ENCODE measurements at places on chromosomes 2 and 18.

GRCh38 chr2:109188898-109189297 is 59.9 kb downstream of the SH3RF3 start:
- DNase-seq = no peak

DNA sequence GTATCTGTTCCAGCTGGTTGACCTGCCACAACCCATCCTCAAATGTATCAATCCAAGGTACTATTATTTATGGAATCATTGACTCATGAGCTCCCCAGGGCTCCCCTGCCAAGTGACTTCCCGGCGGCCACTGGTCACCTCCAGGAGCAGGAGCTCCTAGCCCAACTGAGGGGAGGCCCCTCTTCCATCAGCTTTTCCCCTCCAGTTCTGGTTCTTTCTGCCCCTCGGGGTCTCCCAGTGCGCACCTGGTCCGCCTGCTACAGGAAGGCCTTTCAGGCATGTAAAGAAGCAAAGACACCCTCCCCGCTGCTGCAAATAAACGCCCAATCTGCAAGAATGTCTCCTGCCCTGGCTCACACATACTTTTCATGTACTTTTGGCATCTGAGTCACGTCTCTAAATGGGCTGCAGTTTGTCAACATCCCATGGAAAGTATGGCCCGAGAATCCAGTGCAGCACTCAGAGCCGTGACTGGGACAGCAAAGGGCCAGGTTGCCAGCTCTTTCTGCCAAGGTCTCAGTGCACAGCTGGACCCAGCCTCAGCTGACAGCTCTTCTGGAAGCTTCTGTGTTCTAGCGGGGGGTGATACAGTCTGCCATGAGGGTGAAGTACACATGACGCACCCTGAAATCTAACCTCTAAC is 41.4 kb downstream of the KLHL29 start:
- DNase-seq = no peak

DNA sequence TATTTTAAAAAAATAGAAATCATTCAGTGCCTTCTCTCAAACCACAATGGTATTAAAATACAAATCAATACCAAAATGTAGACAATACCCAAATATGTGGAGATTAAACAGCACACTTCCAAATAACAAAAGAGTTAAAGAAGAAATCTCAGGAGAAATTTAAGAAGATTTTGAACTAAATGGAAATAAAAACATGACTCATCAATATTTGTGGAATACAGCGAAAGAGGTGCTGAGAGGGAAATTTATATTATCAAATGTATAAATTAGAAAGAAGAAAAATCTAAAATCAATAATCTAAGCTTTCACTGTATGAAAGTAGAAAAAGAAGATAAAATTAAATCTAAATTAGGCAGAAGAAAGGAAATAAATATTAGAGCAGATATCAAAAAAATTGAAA is 233.1 kb downstream of the RPIA start:
- DNase-seq = no peak

GRCh38 chr2:214203214-214203613 is 207.6 kb upstream of the VWC2L start:
- DNase-seq = no peak

DNA sequence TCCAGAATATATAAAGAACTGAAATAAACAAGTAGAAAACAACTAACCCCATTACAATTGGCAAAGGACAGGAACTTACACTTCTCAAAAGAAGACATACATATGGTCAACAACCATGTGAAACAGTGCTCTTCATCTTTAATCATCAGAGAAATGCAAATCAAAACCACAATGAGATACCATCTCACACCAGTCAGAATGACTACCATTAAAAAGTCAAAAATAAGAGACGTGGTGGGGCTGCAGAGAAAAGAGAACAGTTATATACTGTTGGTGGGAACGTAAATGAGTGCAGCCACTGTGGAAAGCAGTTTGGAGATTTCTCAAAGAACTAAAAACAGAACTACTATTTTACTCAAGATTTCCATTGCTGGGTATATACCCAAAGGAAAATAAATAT is 1696.3 kb upstream of the TMEFF2 start:
- no peak for DNase-seq

DNA sequence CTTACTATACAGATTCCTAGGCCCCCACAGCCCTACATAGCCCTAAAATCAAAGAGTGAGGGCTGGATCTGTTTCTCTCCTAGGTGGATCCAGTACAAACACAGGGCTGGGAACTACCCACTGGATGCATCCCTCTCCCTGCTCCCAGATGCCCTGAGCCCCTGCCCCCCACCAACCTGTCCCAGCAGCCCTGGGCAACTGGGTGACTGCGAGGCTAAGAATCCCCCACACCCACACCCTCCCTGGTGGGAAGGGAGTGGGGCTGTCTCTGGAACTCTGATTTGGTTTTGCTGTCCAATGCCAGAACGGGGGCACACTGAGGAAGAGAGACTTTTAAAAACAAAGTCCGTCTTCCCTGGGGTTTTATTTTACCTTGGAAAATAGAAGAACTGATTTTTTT is 113.1 kb downstream of the SMAD7 start:
- no peak for DNase-seq

GRCh38 chr18:22872900-22873537 is 60.1 kb upstream of the RBBP8 start:
- DNase-seq = no peak

- no peak for DNase-seq
These were observed 13.9 kb downstream of the CNDP2 start for GRCh38 chr18:74509856-74510769.

DNA sequence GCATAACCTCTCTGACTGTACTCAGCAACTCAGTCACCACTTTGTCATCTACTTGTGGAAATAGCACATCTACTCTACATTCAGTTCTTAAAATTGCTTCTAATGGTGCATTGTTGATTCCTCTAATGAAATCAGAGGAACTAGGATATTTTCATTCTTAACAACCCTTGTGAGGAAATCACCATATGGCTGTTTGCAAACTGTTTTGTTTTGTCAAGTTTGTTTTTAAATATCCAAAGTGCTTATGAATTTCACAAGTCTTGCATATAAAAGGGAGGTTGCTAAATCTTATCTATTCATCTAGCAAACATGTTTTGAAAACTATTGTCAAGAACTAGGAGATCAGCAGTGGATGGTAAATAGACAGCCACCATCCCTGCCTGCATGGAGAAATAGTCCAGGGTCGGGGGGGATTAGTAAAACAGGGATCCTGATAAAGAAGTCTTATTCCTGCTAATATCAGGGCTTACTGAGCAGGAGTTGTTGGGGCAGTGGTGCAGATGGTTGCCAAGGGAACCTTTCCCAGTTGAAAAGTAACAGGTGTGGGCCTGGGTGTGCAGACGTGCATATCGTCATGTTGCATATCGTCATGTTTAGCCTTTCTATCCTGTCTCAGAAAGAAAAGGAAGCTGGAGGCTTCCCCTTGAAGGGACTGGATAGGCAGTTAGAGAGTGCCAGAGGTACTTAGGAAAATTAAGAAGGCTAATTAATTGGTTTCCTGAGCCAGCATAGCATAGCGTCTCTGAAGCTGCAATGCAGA is 7.5 kb upstream of the MYO3B start:
- no peak for DNase-seq

DNA sequence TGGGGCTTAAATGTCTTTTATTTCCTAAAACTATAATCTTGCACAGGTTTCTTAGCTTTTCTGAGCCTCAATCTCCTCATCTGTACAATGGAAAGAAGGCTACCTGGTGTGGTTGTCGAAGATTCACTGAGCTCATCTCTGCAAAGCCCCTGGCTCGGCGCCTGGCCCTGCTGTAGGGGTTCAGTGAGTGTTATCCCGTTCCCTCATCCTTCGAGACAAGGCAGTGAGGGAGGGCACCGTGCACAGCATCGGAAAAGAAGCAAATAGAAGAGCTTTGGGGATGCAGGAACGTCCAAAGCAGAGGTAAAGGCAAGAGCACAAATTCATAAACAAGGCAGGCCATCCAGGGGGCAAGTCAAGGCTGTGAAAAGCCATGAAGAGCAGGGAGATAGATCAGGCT is 41.2 kb upstream of the ATG16L1 start:
- no peak for DNase-seq

- no peak for DNase-seq
These were observed 96.6 kb downstream of the SOCS6 start for GRCh38 chr18:70385474-70385873.

DNA sequence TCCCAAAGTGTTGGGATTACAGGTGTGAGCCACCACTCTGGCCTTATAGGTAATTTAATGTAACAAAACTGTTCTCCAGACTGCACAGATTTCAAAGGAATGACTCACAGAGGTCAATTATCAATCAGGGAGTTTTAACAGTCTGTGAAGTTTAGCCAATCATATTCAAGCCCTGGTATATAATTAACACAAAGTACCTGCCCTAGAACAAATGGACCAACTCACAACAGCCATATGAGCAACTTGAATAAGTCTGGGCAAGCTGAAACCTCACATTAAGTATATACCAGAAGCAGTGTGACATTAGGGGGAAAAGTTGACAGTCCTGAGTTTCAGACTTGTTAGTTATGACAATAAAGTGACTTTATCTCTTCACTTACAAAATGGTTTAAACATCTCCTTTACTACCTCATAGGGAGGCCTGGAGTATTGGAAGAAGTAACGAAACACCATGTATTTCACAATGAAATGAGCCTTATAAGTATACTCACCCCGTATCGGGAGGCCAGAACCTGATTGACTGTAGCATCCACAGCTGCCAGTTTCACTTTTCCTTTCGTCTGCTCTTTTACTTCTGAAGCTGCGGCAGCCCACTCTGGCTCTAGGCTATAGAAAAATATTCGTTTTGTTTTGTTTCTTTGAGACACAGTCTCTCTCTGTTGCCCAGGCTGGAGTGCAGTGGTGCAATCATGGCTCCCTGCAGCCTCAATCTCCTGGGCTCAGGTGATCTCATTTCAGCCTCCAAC is 22.2 kb downstream of the PDIA6 start:
- no peak for DNase-seq

DNA sequence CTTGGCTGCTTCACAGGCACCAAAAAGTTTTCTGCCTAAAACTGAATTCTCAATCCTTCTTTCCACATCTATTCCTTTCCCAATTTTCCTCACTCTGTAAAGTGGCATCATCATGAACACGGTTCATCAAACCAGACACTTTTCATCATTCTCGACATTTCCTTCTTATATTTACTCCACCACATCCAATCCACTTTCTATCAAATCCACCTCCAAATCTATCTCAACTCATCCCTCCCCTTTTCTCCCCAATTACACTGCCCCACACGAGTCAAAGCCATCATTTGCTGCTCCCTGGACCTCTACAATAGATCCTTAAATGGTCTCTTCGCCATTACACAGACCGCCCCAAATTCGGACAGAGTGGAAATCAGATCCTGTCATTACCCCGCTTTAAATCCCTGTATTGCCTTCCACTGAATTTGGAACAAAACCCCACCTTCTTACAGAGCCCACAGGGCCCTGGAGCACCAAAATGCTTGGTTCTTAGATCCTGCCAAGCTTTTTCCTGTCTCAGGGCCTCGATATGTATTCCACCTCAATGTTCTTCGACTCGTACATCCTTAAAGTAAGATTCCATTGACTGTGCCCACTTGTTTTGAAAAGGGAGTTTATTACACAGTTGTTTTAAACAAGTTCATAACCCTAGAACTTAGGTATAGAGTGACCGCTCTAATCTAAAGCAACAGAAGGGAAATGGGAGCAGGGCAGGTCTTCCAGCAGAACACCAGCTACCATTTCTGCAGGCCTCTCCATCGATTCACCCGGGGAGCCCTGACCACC is 856 bp downstream of the ACAA2 start:
- DNase-seq = no peak

DNA sequence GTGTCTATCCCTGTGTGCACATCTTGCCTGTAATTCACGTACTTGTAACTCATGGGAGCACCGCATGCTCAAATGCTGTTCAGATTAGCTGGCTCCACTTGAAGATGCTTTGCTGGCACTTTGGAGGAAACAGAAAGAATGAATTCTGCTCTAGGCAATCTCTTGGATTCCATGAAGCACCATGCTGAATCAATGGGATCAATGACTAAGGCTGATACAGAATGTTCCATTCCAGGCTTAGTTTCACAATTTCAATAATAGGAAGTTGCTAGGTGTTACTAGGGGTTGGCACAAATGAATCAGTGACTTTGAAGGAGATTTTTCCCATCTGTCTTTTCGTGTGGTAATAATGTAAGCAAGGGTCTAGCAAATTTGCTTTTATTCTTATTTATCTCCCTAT is 328.8 kb downstream of the OSR1 start:
- DNase-seq = no peak

DNA sequence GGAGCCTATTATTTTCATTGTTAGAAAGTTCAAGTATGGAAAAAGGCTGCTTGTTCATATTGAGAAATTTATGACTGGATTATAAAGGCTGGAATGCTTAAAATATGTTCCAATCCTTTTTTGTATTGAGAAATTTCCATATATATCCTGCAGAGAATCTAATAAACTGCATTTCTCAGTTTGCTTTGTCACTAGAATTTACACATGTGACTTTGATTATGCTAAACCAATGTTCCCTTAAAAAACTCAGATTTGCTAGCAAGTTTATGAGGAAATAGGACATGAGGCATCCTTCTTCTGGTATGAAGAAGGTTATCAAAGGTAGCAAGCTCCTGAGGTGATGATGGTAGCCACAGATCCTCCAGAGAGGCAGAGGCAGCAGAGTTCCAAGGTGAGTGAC is 29.2 kb upstream of the DSEL start:
- no peak for DNase-seq

DNA sequence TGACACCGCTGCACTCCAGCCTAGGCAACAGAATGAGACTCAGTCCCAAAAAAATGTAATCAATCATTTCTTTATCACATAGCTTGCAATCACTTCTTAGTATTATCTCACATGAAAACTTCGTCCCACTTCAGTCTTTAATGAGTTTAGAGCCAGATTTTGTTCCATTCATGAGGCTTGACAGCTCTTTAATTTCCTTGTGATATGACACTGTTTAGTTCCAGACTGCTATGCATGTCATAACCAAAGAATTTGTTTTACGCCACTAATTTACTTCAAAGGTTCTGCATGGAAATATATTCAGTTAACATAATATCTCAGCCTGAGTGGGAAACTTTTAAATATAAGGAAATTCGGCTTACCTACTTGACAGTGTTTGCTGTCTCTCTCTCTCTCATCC is 113.1 kb downstream of the ZNF532 start:
- no peak for DNase-seq

- DNase-seq = no peak
These were observed 132.3 kb downstream of the RTP5 start for GRCh38 chr2:242001853-242002252.

- DNase-seq = no peak
These were observed 85.4 kb upstream of the EML6 start for GRCh38 chr2:54638103-54638502.

GRCh38 chr2:207156451-207157161 is 9.1 kb downstream of the KLF7 start:
- no peak for DNase-seq

GRCh38 chr2:231161252-231161839 is 36.5 kb upstream of the HTR2B start:
- no peak for DNase-seq

DNA sequence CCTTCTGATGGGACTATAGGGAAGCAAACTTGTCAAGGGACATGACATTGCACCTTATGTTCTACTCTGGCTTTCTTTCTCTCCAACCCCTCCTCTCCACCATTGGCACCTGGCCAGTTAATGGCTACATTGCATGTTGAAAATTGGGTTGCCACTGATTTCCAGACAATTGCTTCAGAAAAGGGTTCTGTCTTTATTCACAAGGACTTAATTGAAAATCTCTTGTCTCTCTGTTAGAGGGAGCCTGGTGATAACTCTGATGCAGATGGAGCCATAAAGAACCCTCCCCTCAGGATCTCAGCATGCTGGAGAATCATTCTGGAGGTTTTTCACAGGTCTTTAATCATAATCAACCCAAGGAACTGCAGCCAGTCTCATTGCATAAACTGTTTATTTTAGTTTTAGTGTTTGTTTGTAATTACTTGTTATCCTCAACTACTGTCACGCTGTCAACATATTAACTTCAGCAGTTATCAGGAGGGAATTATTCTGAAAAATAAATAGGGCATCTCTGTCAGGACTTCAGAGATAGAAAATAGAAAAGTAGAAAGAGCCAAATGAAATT is 316.8 kb downstream of the RIT2 start:
- DNase-seq = no peak

All from activated T-cell treated with anti-CD3 and anti-CD28 coated beads for 48 hours (primary cell).